ENCODE measurements at places on chromosomes 3 and 15.
A peak's percentile ranks its signal among the peaks of the same experiment; 100 is the strongest.

- DNase-seq, result no peak
Measured at GRCh38 chr15:101055411-101055810, 136.3 kb downstream of the LRRK1 start.

GRCh38 chr15:68341760-68342725, 64.5 kb downstream of the FEM1B start:
- no peak for DNase-seq

GRCh38 chr3:64443546-64444381, 218.5 kb upstream of the PRICKLE2 start:
- DNase-seq, result no peak

DNA sequence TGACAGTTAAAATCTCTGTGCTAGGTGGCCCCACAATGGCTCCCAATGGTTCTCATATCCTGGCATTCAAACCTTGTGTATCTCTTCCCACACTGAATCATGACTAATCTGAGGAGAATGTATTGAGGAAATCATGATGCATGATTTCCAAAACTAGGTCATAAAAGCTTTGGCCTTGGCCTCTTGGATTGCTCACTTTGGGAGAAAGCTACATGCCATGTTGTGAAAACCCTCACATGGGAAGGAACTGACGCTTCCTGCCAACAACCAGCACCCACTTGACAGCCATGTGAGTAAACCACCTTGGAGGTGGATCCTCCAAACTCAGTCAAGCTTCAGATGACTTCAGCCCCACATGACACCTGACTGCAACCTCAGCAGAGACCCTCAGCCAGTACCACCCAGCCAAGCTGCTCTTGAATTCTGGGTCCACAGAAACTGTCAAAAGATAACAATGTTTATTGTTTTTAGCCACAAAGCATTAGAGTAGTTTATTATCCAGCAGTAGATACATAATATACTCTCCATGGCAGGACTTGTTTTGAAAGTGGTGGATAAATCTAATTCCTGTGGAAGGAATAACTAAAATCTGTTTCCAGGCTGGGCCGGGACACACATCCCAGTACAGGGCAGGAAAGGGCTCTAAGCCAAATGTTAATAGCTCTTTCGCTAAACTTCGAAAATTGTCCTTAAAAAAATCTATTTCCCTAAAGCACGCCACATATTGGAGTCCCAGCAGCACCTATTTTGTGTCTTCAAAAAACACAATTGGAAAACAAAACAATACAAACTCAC, 1.0 kb upstream of the ZNF620 start:
- peak; percentile 93 for DNase-seq

GRCh38 chr3:173983343-173983742, 585.8 kb downstream of the NLGN1 start:
- no peak for DNase-seq

- DNase-seq, result no peak
Measured at GRCh38 chr15:77163781-77164384, 93.0 kb upstream of the TSPAN3 start.

DNA sequence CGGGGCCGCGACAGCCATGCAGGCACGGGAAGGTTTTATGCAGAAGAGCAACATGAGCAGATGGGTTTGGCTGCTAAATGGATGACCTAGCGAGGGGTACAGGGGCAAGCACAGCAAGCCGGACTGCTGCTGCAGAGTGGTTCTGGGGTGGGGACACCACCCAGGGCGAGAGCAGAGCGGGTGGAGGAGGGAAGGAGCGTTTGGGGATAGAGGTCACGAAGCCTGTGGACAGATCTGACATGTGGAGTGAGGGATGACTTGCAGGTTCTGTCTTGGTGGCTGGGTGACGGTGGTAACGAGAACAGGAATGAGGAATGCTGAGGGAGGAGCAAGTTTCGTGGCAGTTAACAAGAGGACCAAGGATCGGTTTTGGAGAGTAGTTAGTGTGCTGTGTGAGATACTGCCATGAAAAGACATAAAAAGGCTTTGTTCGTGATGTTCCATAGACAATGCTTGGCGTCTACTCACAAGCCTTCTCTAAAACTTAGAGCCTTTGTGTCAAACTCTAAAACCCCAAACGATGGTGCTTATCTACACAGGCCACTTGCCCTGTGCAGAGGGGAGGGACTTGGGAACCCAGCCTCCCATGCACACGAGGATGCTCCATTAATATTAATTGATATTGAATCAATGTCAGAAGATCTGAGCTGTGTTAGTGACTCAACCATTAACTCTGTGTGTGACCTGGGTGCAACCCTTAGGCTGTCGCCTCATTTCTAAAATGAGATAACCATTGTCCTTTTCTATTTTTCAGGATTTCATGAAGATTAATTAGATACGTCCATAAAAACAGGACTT, 132.7 kb upstream of the SLC2A2 start:
- DNase-seq, result no peak

DNA sequence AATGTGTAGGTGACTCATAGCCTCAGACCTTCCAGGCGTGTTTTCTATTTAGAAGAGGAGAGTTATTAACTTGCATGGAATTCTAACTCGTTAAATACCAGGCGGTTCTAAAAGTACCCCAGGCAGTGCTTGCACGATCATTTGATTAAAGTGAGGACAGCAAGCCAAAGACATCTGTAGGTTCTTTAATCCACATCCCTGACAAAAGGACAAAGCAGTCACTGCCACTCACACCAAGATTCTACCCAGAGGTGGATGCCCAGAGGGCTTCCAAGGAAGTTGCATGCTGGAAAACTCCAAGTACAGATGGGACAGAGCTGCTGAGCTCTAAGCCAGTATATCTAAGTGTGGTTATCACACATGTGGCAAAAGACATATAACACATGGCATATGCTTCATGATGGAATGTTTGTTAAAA, 372.1 kb downstream of the ROBO2 start:
- peak; percentile 8 for DNase-seq

GRCh38 chr15:76274226-76274625, 37.0 kb downstream of the ETFA start:
- DNase-seq, result no peak

DNA sequence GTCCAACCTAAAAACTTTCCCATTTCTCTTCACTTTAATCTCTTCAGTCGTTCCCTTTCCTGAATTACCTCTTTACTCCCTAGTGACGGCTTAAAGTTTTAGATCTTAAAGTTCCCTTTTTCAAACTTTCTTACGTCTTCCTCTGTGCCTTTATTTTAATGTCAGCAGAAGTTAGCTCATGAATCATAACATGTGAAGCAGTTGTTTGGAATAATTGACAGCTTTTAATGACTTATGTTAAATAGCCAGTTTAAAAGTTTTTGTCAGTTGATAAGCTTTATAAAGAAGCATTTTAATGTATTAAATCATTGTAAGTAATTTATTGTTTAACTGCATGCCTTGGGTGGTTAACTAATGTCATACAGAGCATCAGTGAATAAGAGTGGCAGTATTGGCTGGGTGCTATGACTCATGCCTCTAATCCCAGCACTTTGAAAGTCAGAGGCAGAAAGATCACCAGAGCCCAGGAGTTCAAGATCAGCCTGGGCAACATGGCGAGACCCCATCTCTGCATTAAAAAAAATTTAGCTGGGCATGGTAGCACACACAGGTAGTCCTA, 33.9 kb downstream of the PIK3CA start:
- DNase-seq, result no peak

GRCh38 chr3:126269354-126269753, 87.9 kb downstream of the KLF15 start:
- no peak for DNase-seq

- DNase-seq, result no peak
Measured at GRCh38 chr3:28253040-28253715, 11.8 kb downstream of the CMC1 start.

DNA sequence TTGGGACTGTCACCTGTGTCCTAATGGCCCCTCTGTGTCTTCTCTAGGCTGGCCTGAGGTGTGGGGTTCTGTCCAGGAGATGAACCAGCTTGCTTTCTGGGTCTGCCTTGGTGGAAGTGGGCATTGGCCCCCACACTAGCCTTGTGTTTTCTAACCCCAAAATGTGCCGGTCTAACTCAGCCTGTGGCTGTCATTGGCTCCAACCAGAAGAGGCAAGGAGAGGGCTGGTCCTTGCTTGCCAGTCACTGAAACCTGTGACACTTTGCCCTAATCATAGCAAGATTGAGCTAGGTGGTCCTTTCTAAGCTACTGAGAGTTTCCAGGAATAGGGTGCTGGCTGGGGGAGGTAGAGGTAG, 2.2 kb downstream of the C15orf39 start:
- DNase-seq, result no peak

DNA sequence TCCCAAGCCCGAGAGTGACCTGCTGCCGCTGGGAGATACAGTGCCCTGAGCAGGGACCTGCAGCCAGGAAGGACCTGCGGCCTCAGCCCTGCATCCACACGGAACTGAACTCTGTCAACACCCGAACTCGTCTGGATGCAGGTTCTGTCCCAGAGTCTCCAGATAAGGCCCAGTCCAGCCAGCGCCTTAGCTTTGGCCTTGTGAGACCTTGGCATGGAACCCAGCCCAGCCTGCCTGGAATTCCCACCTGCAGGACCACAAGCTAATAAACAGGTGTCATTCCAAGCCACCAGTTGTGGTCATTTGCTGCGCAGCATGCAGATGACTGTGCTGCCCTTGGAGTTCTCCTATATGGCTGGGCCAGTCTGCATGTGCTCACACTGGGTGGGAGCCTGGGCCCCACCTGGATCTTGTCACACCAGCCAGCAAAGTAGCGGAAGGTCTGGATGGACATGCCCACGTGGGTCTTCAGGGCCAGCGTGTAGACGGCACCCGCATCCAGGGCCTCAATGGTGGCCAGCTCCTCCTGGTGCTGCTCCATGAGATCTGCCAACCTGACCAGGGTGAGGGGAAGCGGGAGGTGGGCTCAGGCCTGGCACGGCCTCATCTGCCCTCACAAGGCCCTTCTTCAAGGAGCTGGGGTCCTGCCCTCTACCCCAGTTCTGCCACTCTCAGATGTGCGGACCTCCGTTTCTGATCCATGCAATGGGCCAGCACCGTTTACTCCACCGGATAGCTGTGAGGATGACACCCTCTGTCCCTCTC, 47.2 kb upstream of the SLC41A3 start:
- no peak for DNase-seq

- DNase-seq, result no peak
Measured at GRCh38 chr3:43727930-43728329, 37.2 kb downstream of the ABHD5 start.

- DNase-seq, result no peak
Measured at GRCh38 chr15:101022876-101023275, 103.7 kb downstream of the LRRK1 start.

DNA sequence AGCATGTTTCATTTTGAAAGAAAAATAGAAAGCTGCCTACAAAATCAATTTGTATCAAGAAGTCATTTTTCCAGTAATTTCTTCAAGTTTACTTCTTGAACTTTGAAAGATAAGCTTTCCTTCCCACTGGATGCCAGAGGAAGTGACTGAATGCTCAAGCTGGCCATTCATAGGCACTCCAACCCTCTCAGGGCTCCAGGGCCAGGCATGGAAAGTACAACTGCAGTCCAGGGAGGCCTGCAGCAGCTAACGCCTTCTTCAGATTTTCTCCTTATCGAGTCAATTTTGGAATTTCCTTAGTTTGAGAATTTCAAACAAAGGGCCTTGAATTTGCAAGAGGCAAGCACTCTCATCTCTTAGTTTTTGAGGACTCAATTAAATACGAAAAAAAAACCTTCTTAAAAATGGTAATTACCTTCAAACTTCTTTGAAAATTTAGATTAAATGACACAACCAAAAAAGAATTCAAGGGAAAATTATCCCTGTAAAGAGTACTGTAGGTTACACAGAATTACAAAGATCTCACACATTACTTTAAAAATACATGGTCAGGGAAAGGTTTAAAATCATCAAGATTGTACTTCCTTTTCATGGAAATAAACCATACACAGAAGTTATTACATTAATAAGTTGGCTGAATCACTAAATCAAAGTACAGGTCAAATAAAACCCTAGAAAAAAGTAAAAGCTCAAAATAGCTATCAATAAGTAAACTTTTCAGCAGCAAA, 2.5 kb downstream of the UBP1 start:
- DNase-seq, result no peak

- no peak for DNase-seq
Measured at GRCh38 chr3:158381262-158381868, 189.6 kb upstream of the MLF1 start.

GRCh38 chr3:194497799-194498575, 11.2 kb upstream of the ATP13A3 start:
- DNase-seq, result peak; percentile 33

DNA sequence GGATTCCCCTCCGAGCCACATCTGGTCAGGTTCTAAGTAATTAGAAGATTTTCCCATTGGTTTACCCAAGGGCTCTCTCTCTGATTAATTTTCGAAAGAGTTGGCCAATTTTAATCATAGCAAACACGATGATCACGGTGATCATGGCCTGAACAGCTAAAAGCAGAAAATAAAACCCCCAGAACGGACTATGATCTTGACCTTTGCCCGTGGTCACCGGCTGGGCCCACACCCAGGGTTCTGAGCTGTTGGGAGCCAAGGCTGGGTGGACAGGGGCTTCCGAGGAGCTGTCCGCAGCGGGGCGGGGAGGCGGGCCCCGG, 2.6 kb downstream of the GP5 start:
- DNase-seq, result no peak

All from kidney glomerular epithelial cell (primary cell).